ENCODE measurements at places on chromosomes 4 and X.
A peak's percentile ranks its signal among the peaks of the same experiment; 100 is the strongest.

- DNase-seq, result no peak
Observed at GRCh38 chrX:134544513-134545151, 84.7 kb downstream of the HPRT1 start.

DNA sequence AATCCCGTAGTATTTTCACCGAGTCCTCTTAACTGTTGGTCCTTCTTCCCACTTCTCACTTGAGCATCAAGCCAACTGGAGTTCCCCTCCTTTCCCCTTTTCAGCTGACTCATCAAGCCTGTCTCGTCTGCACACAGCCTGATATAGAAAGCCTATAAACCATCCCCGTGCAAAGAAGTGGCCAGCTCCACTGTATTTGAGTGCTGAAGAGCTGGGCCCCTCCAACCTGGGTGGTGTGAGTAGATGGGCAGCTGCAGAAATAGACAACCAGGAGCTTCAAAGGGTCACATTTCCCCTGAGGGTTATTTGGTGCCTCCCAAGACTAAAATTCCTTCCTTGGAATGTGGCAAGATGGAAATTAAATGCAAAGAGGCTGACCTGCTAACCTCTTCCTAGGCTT lies 199.7 kb downstream of the HS6ST2 start:
- DNase-seq, result no peak

- no peak for DNase-seq
Observed at GRCh38 chrX:42459735-42460134, 318.2 kb downstream of the PPP1R2C start.

GRCh38 chrX:104105330-104106262 lies 6.7 kb upstream of the ZCCHC18 start:
- DNase-seq, result no peak

DNA sequence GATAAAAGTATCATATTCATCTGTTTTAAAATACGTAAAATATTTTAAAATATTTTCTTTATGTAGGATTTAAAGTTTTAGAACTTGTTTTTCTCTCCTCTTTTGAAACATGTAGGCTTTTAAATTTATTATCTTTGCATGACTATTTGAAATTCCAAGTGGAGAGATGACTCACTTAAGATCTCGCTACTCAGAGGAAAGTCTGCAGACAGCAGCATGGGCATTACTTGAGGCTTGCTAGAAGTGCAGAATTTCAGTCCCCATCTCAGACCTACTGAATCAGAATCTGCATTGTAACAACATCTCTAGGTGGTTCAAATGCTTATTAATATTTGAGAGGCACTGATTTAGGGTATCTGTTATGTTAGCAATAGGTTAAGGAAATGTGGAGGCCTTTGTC lies 225.7 kb upstream of the ARX start:
- DNase-seq, result no peak

GRCh38 chr4:156132196-156132595 lies 178.5 kb upstream of the CTSO start:
- no peak for DNase-seq

GRCh38 chr4:120286813-120287212 lies 220.2 kb upstream of the MAD2L1 start:
- DNase-seq, result no peak

GRCh38 chr4:121451310-121451709 lies 70.5 kb upstream of the QRFPR start:
- DNase-seq, result no peak

GRCh38 chrX:109862433-109862832 lies 129.4 kb upstream of the ACSL4 start:
- no peak for DNase-seq

DNA sequence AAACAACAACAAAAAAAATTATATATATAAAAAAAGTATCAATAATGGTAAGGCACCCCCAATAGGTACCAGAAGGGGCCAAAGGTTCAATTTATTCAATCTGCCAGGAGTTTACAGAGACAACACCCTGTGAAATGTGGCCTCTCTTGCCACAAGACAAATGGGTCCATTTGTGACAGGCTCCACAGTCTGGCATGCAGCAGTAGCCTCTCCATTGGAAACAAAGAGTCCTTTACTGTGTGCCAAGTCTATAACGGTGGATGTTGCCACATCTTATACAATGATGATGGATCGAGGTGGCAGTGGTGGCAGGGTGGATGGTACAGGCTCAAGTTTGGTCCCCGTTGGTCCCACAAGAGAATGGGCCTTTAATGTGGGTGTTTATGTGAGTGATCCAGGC lies 70.1 kb upstream of the SH3RF1 start:
- no peak for DNase-seq

- no peak for DNase-seq
Observed at GRCh38 chrX:72097098-72097497, 34.6 kb downstream of the RTL5 start.

- DNase-seq, result no peak
Observed at GRCh38 chr4:74056858-74057562, 18.5 kb upstream of the CXCL3 start.

DNA sequence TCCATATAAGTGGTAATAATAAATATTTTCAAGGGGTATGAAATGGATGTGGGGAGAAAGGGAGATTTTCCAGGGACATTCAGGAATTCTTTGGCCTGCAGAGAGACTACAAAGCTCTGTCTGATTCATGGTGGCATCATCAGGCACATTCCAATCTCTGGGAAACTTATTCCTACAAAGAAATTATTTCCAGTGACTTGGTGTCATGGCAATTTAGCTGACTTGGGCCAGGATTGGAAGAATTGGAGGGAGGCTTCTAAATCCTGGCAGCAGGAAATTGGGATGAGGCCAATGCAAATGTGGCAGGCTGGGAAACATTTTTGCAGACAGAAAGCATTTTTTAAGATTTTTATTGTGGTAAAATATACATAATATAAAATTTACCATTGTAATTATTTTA lies 204.6 kb downstream of the RTL9 start:
- DNase-seq, result no peak

DNA sequence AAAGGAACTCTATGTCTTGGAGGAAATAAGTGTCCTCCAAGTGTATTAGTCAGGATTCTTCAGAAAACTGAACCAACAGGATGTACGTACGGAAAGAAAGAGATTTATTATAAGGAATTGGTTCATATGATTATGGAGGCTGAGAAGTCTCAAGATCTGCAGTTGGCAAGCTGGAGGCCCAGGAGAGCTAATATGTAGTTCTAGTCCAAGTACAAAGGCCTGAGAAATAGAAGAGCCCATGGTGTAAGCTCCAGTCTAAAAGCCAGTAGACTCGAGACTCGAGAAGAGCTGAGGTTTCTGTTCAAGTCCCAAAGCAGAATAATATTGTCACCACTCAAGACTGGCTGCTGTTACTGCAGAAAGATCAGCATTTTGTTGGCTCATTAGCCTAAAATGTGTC lies 65.3 kb upstream of the EFNB1 start:
- DNase-seq, result no peak

DNA sequence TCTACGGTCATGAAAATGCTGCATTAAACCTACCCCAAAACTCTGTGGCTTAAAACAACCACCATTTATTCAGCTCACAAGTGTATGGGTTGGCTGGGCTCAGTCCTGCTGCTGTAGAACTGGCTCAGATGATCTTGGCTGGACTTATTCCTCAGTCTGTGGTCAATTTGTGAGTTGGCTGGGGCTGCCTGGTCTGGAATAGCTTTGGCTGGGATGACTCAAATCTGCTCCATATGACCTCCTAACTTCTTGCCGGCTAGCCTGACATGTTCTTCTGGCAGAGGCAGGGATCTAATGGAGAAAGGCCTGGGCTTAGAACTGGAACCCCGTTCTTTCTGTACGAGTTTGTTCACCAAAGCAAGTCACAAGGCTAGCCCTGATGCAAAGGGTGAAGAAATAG lies 71.7 kb downstream of the CFAP299 start:
- DNase-seq, result no peak

GRCh38 chrX:45524296-45524695 lies 323.6 kb upstream of the DIPK2B start:
- DNase-seq, result no peak

DNA sequence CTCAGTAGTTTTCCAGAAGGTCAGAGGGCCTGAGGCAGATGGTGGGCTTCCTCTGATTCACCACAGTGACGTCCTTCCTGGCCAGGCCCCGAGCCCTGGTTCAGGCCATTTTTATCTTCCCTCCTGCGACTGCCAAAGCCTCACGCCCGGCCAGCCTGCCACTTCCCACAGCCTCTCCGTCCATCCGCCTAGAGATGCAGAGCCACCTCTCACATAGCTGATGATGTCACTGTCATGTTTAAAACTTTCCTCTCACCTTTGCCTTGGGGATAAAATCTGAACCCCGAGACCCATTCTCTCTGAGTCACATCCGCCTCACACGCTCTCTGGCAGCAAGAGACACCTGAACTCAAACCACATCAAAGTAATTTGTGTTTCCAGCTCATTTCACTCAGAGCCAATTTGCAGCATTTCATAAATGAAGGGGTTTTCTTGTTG lies 175.3 kb downstream of the QDPR start:
- peak; percentile 71 for DNase-seq

DNA sequence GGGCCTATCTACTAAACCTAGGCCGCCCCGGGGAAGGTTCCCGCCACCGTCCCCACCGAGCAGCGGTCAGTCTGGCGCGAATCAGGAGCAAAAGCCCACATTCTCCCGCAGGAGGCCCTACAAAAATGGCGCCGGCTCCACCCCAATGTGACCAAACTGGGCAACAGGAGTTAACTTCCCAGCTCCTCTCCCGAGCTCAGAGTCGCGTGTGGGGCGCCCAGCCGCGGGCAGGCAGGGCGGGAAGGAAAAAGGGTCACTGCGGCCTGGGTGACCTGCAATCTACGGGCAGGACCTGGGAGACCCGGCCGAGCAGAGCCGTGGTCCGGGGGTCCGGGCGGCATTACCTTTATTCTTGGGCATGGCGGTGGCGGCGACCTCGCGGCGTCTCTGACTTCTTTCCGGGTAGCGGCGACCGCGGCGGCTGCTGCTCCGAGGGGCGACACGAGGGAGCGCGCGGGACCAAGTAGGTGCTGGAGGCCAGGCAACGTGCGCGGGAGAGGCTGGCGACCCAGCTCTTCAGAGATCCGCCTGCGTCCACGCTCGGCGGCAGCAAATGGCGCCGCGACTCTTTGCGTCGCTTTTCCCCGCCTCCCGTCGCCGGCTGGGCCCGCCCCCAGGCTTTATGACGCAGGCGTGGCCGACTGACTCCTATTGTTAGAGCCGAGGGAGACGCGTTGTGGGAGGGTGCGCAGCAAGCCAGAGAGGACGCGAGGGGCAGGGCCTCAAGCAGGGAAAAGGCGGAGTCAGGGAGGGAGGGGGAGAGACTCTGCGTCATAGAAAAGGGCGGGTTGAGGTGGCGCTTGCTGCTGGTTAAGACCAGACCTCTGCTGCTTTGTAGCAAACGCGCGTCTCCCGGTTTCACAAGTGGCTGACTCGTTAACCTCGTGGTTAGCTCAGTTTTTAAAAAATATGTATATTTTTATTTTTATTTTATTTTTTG lies at the start of gene EIF1AX:
Gene EIF1AX (minus strand): TSS at position 558 of the 940 bp plus-strand sequence. CDS start 198 bp downstream, at position 360.
- DNase-seq, result peak; percentile 91

DNA sequence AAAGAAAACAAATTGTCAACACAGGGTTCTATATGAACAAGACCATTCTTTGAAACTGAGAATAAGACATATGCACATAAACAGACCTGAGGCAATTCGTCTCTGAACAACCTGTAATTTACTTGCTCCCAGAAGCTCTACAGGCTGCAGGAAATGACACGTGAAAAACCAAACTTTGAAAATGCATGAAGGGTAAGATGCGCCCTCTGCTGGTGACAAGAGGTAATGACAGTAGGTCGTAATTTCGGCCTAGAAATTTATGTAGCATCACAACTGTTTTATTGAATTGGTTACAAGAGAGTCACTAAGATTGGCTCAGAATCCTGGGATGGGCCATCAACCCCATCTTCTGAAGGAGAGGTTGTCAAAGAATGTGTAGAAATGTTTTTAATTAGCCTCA lies 276.5 kb downstream of the PPP4R3C start:
- no peak for DNase-seq

GRCh38 chrX:10636337-10636736 lies 16.0 kb upstream of the MID1 start:
- no peak for DNase-seq

GRCh38 chr4:156390599-156391324 lies 437.1 kb upstream of the CTSO start:
- no peak for DNase-seq

DNA sequence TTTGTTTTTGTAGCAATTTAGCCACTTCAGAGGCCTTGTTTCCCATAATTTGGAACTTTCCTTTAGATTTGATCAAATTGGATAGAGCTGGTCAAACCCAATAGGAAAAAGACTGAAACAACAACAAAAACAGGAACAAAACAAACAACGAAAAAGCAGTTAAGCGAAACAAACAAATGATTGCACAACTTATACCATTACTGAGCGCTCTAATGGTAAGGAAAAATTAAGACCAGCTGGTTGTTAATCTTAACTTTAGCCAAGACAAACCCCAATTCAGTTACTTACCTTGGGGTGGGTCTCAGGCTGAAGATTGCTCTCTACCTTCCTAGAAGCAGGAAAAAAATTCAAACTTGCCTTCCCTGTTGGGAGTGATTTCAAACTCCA lies 38.3 kb downstream of the SPCS3 start:
- no peak for DNase-seq

DNA sequence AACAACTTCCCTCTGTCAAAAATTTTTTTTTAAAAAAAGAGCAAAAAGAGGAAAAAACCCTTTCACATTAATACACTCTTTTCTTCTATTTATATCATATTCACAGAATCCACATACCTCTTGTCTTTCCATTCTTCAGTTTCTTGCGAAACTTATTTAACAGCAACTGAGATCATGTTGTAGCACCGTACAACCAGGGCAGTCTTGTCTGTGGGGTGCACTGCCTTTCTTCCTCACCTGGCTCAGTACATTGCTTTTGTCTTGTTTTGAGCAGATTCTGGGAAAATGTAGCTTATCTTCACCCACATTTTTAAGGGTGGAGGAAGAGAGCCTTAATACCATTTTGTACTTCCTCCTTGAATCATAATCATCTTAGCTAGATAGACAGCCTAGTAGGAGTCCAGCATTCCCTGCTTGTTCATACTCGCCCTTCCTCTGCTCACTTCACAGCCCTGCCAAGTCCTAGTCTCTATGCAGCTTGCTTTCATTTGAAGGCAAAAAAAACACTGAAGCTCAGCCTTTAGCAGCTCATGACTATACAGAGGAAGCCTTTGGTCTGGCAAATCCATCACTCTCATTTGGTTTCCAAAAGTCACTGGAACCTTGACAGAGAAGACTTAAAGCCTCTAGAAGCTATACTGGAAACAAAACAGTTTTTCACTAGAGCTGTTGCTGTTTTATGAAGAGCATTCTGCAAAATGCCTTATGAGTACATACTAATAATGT lies 140.6 kb upstream of the BANK1 start:
- DNase-seq, result no peak

GRCh38 chr4:56132835-56133234 lies 184.1 kb downstream of the CEP135 start:
- DNase-seq, result no peak

GRCh38 chrX:103697687-103698086 lies 11.2 kb upstream of the MORF4L2 start:
- DNase-seq, result no peak

- DNase-seq, result no peak
Observed at GRCh38 chr4:88107406-88108107, 50.9 kb downstream of the ABCG2 start.

DNA sequence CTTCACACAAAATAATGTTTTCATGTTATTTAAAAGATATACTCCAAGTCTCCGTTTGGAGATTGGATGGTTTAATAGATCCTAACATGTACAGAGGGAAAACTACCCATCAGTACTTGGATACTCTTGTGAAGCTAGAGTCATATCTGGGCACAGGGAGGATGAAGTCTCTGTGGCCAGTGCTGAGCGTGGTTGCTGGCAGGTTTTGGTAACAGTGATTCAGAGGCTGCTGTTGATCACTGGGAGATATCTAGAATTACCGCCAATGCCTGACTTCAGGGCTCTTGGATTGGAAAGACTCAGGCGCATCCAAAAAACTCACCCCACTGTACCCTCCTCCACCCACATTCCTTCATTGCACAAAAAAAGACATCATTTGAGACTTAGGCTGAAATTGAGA lies 107.2 kb upstream of the PGRMC2 start:
- DNase-seq, result no peak
